ENCODE measurements at places on chromosomes 13 and 19.

DNA sequence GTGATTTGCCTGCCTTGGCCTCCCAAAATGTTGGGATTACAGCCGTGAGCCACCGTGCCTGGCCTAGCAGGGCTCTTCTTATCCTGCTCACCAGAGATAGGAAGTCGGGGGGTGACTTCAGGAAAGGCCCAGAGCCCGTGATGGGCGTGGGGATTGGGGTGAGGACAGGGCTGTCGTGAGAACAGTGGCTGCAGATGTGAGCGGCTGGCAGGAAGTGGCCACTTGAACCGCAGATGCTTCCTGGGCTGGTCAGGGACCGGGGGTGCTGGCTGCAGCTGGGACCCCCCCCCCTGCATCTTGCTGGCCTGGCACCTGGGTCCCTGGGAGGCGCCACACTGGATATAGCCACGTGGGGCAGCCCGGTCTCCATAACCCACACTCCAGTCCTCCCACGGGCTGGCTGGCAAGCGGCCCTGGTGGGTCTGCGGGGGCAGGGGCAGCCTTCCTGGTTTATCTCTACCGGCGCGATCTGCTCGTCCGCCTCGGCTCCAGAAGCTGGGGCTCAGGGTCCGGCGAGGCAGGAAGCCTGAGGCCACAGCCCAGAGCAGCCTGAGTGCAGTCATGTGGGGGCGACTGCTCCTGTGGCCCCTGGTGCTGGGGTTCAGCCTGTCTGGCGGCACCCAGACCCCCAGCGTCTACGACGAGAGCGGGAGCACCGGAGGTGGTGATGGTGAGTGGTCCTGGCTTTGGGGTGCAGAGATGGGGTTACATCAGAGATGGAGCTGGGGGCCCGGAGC lies at the start of gene F2RL3:
F2RL3 (plus strand) TSS at position 371 of the 737 bp plus-strand sequence; CDS start at position 562, 191 bp downstream.
- DNase-seq = no peak

DNA sequence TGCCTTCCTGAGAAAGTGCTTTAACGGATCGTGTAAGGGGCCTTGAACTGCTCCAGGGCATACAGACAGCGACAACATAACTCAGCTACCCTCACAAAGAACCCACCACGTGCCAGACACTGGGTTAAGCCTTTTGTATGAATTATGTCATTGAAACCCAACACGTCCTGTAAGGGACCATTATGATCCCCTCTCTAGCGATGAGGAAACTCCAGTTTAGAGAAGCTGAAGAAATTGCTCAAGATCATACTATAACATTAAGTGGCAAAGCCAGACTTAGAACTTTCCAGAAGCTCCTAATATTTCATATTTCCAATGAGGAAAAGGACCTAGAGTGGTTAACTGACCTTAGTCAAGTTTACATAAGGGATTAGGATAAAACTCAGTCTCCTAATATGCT lies 57.0 kb upstream of the RAP2A start:
- DNase-seq = no peak

GRCh38 chr13:78589206-78589605 lies 14.1 kb downstream of the POU4F1 start:
- DNase-seq = no peak

DNA sequence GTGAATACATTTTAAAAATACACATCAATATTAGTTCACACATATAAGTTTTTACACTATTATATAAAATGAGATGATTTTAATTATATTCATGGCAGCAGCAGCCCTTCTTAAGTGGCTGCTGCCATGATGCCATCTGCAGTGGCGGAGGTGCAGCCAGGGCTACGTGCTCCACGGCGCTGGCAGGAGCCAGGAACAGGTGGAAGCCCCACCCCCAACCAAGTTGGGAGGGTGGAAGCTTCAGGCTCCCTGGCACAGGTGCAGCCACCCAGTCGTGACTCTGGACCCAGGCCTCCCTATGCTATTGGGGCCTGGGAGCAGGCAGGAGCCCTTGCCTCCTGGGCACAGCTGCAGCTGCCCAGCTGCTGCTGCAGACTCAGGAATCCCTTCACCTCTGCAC lies 646.9 kb upstream of the PCDH9 start:
- DNase-seq = no peak

DNA sequence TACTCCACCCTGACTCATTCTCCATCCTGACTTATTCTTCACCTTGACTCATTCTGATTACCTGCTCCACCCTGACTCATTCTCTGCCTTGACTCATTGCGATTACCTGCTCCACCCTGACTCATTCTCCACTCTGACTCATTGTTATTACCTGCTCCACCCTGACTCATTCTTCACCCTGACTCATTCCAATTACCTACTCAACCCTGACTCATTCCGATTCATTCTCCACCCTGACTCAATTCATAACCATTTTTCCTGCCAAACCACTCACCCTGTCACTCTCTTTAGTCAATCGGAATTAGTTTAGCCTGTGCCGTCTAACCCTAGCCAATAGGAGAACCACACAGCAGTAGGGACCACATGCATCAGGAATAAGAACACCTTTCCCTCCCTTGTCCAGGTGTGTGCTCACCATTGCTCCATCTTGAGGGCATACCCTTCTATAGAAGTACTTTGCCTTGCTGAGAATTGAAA lies 1227.4 kb upstream of the PCDH20 start:
- peak; percentile 78 for DNase-seq

GRCh38 chr19:912181-913079 lies 589 bp downstream of the R3HDM4 start:
- DNase-seq = no peak

DNA sequence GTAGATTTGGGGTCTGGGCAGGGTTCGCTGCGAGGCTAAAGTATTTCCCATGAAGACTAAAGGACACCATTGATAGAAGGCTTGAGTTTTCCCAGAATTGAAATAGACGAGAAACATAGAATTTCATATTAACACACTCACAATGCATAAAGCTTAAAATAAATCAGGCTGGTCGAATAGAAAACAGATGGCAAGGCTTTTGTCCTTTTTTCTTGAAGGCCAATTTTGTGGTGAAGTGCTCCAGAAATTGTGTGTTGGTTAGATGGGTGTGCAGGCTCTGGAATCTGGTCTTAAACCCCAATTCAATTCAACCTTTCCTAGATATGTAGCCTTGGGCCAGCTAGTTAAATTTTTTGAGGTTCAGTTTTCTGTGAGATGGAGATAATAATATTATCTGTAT lies 56.9 kb upstream of the LRCH1 start:
- no peak for DNase-seq

DNA sequence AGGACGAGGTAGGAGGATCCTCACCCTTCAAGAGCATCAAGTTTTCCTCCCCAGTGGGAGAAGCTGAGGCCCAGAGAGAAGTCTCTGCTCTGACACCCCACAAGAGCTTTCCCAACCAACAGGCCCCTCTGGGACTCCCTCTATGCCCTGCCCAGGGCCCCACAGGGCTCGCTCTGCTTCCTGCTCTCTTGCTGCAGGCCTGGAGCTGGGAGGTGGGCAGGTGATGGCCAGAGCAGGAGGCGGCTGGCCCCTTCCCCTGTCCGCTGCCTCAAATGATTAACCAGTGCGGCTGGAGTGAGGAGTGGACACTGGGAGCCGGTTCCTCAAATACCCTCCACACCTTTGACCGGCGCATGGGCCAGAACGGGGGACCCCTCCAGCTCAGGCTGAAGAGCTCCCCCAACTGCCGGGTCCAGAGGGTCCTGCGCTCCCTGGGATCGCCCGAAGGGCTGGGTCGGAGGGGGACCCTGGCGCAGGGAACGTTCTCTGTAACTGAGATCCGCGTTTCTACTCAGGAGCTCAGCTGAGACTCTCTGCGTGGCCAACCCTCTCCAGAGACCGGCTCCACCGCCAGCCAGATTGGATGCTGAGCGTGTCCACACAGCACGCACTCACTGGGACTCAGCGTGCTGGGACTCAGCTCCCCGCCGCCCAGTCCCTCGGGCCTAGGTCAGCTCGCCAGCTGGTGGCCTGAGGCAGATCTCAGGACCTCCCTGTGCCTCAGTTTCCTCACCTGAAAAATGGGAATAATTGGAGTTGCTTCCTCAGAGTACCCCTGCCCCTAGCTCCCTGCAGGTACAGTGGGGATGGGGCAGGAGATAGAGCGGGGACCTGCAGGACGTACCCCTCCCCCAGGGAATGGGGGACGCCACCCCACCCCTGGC lies 6.7 kb upstream of the ONECUT3 start:
- no peak for DNase-seq

DNA sequence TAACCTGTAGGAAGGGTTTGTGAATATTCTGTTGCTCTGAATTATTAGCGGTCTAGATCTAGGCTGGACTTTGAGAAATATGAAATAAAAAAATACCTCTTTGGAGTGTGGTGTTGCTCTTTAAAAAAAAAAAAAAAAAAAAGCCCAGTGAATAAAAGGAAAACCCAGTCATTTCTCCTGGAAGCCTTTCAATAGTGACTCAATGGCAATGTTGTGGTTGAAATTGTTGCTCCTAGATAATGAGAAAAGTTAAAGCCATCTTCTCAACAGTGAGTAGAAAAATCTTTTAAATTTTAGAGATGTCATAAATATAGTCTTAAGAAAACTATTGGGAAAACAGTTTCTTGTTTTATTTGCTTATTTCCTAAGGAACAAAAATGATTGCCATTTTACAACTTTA lies 135.3 kb downstream of the RFC3 start:
- no peak for DNase-seq

- no peak for DNase-seq
Observed at GRCh38 chr19:5137571-5138124, 168.7 kb downstream of the KDM4B start.

GRCh38 chr13:40992678-40993518 lies 26.2 kb downstream of the ELF1 start:
- DNase-seq = no peak

- DNase-seq = no peak
Observed at GRCh38 chr13:44096901-44097300, 217.2 kb downstream of the LACC1 start.

DNA sequence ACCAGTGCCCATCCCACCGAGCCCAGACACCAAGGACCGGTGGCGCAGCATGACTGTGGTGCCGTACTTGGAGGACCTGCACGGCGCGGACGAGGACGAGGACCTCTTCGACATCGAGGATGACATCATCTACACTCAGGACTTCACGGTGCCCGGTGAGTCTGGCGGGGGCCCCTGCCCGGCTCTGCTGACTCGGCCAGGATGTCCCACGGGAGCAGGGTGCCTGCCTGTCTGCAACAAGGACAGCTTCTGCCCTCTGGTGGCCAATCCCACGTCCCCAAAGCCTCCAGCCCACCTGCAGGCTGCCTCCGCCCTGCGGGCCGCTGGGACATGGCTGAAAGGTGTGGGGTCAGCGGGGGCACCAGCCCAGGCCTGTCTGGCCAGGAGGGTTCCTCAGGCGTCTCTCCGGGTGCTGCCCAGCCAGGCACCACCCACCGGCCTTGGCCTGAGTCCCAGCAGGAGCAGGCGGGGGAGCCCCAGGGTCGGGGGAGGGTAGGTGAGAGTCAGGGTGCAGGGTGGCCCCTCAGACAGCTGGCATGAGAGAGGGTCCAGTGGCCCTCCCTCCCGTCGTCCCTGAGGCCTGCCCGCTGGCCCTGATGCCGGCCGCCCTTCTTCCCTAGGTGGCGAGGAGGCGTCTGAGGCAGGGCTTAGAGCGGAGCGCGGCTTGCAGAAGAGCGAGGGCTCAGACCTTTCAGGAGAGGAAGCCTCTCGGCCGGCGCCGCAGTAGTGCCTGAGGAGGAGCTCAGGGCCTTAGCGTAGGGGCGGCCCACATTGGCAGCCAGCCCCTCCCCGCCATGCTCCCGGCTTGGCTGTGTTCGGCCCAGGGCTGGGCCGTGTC lies 14.6 kb downstream of the CBARP start:
- no peak for DNase-seq

- DNase-seq = no peak
Observed at GRCh38 chr19:1055886-1056620, 10.9 kb upstream of the ARHGAP45 start.

DNA sequence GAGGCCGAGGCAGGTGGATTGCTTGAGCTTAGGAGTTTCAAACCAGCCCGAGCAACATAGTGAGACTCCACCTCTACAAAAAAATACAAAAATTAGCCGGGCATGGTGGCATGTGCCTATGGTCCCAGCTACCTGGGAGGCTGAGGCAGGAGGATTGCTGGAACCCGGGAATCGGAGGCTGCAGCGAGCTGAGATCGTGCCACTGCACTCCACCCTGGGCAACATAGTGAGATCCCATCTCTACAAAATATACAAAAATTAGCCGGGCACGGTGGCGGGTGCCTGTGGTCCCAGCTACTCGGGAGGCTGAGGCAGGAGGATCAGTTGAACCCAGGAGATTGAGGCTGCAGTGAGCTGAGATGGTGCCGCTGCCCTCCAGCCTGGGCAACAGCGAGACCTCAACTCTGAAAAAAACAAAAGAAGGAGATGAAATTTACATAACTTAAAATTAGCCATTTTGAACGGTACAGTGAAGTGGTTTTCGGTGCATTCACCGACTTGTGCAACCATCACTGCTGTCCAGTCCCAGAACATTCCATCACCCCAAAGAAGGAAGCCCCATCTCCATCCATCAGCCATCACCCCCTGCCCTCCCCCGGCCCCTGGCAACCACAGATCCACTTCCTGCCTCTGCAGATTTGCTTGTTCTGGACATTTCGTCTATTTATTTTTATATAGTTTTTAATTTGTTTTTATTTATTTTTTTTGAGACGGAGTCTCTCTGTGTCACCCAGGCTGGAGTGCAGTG lies 1.6 kb upstream of the AZU1 start:
- DNase-seq = no peak

DNA sequence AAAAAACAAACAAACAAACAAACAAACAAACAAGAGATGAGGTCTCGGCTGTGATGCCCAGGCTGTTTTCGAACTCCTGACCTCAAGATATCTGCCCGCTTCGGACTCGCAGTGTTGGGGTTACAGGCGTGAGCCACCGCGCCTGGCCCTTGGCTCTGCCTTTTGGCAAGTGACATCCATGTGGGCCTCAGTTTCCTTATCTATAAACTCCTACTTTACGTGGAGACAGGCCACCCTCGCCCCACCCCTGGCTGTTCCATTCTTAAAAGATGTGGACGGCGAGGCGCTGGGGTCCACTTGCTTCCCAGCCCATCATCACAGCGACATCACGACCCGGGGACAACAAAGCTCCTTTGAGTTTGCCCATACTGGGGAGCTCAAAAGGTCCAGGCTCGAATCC lies 1.7 kb downstream of the TSSK6 start:
- DNase-seq = no peak

- DNase-seq = no peak
Observed at GRCh38 chr19:12230751-12231733, 63.6 kb downstream of the ZNF44 start.

DNA sequence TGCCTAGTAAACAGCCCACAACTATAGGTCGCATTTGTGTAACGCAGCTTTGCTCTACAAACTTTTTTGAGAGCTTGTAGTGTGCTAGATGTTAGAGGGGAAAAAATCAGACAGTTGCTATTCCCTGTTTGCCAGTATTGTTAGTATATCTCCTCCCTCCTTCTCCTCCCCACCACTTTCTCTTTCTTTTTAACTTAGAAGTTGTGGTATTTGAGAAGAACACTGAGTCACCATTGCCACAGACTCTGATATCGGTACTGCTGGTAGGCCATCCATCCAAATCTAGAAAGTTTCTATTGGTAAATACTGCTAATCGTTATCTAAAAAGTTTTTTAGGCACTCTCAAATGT lies 666 bp downstream of the POMP start:
- DNase-seq = no peak

DNA sequence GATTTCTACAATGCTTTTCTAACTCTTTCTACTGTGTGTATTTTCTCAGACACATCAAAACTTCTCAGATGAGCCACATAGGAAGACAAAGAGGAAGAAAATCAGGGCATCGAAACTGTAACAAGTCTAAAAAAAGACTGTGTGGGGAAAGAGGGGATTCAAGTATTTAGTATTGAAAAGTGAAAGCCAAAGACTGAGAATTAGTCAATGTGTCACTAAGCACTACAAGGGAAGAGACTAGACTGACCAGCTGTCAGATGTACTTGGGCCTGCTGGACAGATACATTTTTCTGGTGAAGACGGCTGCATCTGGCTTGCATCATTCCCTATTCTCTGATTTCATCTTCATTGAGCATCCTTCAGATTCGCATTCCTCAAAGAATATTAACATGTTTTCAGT lies 25.4 kb downstream of the COMMD6 start:
- peak; percentile 13 for DNase-seq

All from putamen (tissue), 1 donor.